ENCODE measurements at places on chromosomes 1 and 21.

DNA sequence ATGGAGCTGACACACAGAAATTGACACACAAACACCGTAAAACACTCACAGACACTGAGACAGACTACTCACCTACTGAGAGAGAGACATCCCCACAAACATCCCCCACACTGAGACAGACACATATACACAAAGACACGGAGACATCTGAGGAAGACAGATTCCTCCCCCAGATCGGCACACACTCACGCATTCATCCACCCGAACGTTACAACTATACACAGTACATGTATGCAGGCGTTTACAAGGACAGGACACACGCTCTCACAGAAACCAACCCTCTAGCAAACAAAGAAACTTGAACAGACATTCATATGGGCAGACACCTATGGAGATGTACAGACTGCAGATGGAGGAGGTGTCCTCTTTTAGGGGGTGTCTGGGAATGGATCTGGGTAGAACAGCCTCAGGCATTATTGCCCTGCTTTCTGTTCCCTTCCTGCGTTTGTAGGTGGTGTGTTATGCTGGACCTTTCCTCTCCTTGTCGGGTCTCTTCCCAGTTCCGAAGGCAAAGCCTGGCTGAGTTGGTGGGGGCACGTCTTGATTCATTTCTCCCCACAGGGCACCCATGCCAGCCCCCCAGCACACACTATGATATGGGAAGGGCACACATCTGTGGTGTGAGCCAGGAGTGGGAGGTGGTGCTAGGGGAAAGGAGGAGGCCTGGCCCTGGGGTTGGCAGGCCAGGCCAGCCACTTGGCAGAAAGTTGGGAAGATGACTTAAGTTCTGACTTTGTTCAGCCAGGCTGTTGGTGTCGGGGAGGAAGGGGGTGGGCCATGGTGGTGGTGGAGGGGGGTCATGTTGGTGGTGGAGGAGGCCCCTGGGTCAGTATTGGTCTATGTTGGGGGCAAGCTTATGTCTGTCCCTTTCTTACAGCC, 1.5 kb downstream of the KIRREL1 start:
- DNase-seq: no peak

DNA sequence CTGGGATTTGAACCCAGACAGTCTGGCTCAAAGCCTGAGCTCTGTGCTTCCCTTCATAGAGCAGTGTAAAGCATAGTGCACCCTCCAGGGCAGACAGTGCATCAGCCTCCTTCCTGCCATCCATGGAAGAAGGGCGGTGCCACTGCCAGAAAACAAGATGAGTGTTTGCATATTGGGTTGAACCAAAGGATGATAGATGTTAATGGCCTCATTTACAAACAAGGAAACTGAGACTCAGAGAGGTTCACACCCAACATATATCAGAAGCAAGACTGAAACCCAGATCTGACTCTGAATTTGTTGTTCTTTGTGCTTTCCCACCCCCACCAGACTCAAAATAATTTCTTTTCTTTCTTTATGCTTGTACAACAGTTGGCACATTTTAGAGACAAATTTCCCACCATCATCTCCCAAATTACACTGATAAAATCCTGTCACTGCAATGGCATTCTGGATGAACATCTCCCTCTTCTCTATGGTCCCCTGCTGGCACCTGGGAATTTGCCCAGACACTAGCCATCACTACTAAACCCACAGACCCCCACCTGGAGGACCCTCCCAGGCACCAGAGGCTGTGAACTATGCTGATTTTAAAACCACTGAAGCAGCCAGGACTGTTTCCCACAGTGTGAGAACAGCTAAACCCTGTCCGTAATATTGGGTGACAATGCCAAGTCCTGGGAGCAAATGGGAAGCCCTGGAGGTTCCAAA, 45.4 kb upstream of the MPZL1 start:
- no peak for DNase-seq

DNA sequence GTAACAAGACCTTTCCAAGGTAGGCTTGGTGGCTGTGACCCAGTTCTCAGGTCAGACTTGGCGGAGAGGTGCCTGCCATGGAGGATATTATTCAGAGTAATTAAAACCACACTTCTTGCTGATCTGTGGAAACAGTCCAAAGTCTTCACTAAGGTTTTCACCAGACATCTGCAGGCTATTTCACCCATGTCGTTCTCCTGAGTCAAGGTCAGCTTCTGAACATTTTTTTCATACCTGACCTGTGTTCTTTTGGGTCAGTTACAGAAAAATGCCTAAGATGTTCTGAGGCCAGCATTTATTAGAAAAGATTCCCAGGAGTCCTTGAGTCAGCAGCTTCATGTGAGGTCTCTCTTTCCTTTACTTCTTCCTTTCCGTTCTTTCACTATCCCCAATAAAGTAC, 54.9 kb downstream of the RGL1 start:
- no peak for DNase-seq

DNA sequence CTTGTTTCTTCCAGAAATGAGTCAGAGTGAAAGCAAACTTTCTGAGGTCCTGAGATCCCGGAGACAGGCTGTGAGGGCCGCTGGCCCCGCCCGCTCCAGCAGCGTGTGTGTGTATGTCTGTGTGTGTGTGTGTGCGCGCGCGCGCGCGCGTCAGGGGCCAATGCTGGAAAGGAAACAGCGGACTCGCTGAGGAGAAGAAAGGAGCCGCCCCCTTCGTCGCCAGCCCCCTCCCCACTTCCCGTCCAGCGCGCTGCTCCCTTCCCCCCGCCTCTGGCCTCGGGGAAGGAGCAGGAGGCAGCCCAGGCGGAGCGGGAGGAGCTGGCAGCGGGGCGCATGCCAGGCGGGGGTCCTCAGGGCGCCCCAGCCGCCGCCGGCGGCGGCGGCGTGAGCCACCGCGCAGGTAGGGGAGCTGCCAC, at the start of gene DISC1:
TSS of gene DISC1 (plus strand) at position 256 of the 416 bp plus-strand sequence. CDS start at position 334, 78 bp downstream.
- DNase-seq: peak; percentile 67

GRCh38 chr1:15627343-15627988, 10.2 kb downstream of the DDI2 start:
- DNase-seq: no peak

Data from glomerular endothelial cell (primary cell).